ENCODE measurements at places on chromosomes 11 and 22.

DNA sequence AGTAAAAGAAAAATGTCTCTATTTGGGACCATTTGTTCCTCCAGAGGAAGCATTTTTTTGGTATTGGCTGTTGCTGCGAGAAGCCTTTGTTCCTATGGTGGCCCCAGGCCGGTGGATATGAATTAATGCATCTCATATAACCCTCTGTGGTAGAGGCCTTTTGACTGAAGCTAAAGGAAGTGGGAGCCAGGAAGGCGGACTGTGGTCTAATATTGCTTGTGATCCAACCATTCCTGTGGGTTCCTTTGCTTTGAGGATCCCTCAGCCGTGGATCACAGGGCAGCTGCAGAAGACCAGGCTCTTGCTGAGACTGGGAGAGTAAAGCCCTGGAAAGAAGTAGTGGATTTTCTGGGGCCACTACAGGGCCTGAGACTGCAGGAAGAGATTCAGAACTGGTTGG lies 68.3 kb upstream of the NAV2 start:
- no peak for DNase-seq

DNA sequence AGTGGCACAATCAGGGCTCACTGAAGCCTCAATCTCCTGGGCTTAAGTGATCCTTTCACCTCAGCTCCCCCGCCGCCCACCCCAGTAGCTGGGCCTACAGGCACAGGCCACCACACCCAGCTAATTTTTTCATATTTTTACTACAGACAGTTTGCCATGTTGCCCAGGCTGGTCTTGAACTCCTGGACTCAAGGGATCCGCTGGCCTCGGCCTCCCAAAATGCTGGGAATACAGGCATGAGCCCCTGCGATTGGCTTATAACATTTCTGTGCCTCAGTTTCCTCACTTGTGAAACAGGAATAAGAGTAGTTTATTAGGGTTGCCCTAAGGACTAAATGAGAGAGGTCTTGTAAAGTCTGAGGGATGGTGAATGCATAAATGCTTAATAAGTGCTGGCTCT lies 1.2 kb downstream of the VSTM5 start:
- DNase-seq: no peak

- no peak for DNase-seq
Observed at GRCh38 chr11:18235394-18236334, 938 bp downstream of the SAA4 start.

- DNase-seq: no peak
Observed at GRCh38 chr11:15770798-15771414, 585.4 kb downstream of the SOX6 start.

DNA sequence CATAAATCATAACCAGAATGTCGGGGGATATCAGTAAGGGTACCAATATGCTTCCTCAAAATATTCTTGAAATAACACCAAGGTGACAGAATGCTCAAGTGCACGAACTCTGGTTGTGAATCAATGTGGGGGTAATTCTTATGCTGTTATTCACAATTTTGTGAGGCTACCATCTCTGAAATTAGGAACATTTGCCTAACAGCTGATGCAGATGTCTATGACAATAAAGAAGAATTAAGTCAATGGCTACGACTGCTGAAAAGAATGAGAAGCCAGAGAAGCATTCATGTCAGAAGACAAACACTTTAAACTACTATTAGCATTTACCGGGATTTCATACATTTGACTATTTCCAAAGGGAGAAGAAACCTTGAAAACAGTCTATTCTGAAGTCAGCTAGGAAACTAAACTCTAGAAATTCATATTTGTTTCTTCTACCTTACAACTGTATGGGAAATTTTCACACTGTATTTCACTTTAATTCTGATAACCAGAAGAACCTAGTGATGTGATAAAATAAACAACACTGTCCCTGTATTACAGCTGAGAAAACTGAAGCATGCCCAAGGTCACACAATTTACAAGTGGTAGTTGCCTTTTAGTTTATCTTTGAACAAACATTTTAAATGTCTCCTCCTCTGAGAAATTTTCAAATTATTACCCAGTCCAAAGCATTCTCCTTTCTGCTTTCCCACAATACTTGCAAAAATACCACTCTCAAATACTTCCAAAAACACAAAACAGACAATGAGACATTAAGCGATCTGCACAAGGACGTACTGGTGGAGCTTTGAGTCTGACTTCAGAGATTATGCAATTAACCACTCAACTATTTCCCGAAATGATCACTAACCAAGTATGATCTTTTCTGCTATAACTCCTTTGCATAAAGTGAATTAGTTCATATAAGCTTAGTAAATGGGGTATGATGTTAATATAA lies 18.0 kb upstream of the ARHGAP32 start:
- DNase-seq: no peak

GRCh38 chr11:17714356-17714854 lies 5.0 kb upstream of the MYOD1 start:
- no peak for DNase-seq

- no peak for DNase-seq
Observed at GRCh38 chr22:50688448-50688847, 15.8 kb downstream of the SHANK3 start.

DNA sequence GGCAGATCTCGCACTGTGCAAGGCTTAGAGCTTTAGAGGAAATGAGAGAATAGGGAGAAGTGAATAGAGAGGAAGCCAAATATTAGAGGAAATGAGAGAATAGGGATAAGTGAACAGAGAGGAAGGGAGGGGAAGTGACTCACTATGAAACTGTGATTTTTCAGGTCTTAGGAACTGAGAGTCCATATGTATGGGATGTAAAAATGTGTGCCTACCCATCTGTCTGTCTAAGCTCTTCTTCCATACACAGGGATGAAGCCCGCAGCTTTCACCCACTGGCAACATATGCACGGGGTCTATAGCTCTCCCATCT lies 6.4 kb upstream of the CCDC86 start:
- no peak for DNase-seq

DNA sequence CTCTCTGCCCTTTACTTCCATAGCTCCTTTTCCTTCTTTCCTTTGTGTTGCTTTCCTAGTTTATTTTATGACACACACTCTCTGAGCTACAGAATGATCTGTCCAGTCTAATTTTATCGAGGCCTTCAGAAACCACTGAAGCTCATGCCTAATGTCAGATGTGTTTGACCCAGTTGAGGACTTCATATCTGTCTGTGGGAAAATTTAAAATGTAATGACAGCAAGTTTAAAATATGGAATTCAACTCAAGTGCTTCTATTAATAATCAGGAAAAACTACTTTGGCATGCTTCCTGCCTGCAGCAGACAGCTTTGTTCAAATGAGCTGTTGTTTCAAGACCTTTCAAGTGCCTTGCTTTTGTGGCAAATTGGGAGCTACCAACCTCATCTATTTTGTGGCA lies 261.8 kb upstream of the MTNR1B start:
- DNase-seq: no peak

All from DMS 273 treated with DMSO at 0.1 percent for 48 hours (cell line).